ENCODE measurements at places on chromosomes 2 and 18. TPM values are rescaled to one million over a fixed set of nuclear protein-coding genes. Genes with fewer than 3 reads are reported as not detected.

Gene MC4R
- not detected for total RNA-seq

Gene RAB6C
- total RNA-seq = not detected

Gene ALPI
- total RNA-seq = not detected

Gene IL36G
- not detected for total RNA-seq

Gene IL36RN
- total RNA-seq = not detected

Gene PSMD1
- total RNA-seq = 112 TPM

Gene MCFD2
- 97.6 TPM for total RNA-seq

Gene TFCP2L1
- total RNA-seq = not detected

Gene CXXC1
- total RNA-seq = 82.2 TPM

Gene COLEC11
- not detected for total RNA-seq

Gene NT5DC4
- total RNA-seq = not detected

GRCh38 chr2:232237464-232237863 is 141.1 kb upstream of the ALPP start:
- H3K4me3 ChIP-seq = no peak overlapping the region
- no peaks in the 10 kb centered on the region for H3K27me3 ChIP-seq
- H3K36me3 ChIP-seq = peaks cover 13% of the 10 kb centered on the region
- no peak overlapping the region for H3K27ac ChIP-seq
- H3K4me1 ChIP-seq = peaks cover 17% of the 10 kb centered on the region

DNA sequence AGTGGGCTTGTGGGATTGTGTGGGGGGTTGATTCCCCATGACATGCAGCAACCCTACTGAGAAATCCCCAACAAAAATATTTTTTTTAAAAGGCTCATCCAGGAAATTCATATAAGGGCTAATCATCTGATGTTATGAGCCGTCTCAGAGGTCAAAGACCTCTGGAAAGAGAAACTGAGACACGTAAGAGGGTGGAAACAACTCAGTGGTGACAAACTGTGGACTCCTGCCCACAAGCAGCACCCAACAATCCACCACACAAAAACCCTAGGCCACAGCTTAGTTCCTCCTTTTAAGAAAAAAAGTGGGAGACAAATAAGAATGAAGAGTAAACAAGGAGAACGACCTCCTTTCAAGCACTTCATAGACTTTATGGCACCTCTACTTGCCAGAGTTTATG is 1096.1 kb upstream of the NRXN1 start:
- no peak for DNase-seq
- H3K4me3 ChIP-seq = no peak overlapping the region
- no peaks in the 10 kb centered on the region for H3K27me3 ChIP-seq
- H3K4me1 ChIP-seq = no peaks in the 10 kb centered on the region
- H3K27ac ChIP-seq = no peak overlapping the region
- no peaks in the 10 kb centered on the region for H3K36me3 ChIP-seq

DNA sequence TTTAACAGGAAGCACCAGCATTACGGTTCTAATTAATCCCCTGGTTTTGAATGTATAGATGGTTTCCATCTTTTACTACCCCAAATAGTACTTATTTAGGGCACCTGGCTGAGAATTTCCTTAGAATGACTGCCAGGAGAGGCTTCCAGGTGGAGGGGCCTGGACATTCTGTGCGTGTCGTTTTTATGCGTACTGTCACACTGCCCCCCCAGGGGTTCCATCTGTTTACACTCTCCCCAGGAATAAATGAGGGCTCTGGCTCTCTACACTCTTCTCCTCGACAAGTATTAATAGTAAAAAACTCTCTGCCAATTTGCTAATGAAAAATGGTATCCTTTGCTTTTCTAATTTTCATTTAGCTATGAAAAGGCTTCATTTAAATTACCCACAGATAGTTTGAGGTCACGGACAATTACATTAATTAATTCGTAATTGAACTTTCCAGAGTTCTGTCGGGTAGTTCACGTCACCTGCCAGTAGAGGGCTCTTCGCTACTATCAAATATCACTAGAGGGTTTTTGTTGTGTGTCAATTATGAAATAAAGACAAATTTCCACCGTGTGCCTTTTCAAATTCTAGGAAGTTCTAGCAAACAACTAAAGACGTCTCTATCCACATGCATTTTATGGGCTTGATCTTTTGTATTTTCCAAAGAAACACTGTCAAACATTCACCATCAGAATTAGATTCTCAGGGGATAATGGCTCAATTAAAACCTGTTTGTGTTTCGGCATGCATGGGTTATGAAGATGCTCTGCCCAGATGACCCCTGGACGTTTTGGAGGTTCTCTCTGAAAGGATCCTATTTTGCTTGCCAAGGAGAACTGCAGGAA is 88.8 kb upstream of the ASB18 start:
- DNase-seq = no peak
- H3K4me3 ChIP-seq = no peak overlapping the region
- no peaks in the 10 kb centered on the region for H3K27me3 ChIP-seq
- H3K4me1 ChIP-seq = peaks cover 3% of the 10 kb centered on the region
- H3K27ac ChIP-seq = no peak overlapping the region
- H3K36me3 ChIP-seq = no peaks in the 10 kb centered on the region

DNA sequence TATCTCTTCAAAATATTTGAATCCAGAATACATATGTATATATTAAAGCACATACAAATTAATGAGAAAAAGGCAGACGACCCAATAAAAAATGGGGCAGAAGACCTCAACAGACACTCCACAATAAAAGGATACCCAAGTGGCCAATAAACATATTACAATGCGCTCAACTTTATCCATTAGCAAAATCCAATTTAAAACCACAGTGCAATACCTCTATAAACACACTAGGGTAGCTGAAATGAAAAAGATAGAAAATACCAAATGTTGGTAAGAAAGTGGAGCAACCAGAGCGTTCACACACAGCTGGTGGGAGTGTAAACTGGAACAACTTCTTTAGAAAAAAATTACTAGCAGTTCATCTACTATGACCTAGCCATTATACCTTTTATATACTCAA is 75.3 kb downstream of the CCDC148 start:
- no peak overlapping the region for H3K4me3 ChIP-seq
- DNase-seq = no peak
- no peaks in the 10 kb centered on the region for H3K27me3 ChIP-seq
- H3K36me3 ChIP-seq = no peaks in the 10 kb centered on the region

DNA sequence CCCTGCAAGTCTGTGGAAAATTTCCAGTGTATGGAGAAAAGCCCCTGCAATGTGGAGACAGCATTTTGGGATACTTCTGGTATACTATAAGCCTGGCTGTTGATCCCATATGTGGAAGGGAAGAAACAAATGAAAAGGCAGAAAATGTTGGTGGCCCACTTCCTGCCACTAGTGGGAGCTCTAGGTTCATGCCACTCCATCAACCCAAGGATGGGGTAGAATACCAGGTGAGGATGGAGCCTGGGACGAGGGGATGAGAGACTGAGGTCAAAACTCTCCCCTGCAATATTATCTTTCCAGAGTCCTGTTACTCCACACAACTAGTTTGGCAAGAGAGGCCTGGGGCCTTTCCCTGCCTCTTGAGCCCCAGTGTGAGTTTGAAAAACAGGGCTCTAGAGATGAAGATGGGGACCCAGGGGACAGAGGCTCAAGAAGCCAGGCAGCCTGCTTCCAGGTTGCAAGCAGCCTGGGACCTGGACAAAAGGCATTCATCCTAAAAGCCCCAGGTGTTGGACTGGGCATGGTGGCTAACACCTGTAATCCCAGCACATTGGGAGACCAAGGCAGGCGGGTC is 31.9 kb downstream of the BMP10 start:
- H3K4me3 ChIP-seq = no peak overlapping the region
- no peak overlapping the region for H3K27ac ChIP-seq
- DNase-seq = no peak
- no peaks in the 10 kb centered on the region for H3K36me3 ChIP-seq
- H3K4me1 ChIP-seq = peaks cover 14% of the 10 kb centered on the region

GRCh38 chr18:75264926-75265597 is 54.5 kb downstream of the TSHZ1 start:
- H3K27ac ChIP-seq = no peak overlapping the region
- H3K4me3 ChIP-seq = no peak overlapping the region
- no peak for DNase-seq
- H3K36me3 ChIP-seq = no peaks in the 10 kb centered on the region
- peaks cover 18% of the 10 kb centered on the region for H3K4me1 ChIP-seq

DNA sequence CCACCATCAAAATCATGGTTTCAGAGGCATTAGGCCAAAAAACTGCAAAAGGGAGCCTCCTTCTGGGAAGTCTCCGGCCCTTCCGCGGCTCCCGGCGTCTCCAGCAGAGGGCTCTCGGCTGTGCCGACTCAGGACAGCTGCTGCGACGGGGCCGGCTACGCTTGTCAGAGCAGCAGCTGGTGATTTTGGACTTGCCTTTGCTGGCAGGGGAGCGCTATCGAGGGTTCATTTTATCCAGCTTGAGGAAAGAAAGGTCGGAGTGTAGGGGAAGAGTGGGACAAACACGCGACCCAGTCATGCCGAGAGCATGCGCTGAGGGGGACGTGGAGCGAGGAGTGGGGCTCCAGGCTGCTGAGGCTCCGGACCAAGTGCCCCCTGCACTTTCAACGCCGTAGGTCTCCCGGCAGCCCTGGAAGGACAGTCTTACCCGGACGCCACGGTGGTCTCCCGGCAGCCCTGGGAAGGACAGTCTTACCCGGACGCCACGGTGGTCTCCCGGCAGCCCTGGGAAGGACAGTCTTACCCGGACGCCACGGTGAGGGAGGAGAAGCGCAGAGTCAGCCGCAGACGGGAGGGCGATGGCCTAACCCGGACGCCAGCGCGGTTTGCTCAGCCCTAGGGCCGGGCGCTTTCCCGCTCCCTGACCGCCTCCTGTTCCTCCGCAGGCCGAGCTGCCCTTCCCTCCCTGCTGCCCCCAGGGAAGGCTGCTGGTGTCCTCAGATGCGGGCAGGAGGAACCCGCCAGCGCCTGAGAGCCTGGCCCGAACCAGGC is 21.7 kb downstream of the DDX18 start:
- no peak for DNase-seq
- H3K4me3 ChIP-seq = peak overlapping the region; percentile 71
- peaks cover 2% of the 10 kb centered on the region for H3K4me1 ChIP-seq
- no peak overlapping the region for H3K27ac ChIP-seq

GRCh38 chr2:121972203-121972602 is 216.8 kb downstream of the TSN start:
- no peak for DNase-seq
- no peaks in the 10 kb centered on the region for H3K36me3 ChIP-seq
- H3K27me3 ChIP-seq = peaks cover 46% of the 10 kb centered on the region
- H3K27ac ChIP-seq = no peak overlapping the region
- peaks cover 12% of the 10 kb centered on the region for H3K4me1 ChIP-seq

DNA sequence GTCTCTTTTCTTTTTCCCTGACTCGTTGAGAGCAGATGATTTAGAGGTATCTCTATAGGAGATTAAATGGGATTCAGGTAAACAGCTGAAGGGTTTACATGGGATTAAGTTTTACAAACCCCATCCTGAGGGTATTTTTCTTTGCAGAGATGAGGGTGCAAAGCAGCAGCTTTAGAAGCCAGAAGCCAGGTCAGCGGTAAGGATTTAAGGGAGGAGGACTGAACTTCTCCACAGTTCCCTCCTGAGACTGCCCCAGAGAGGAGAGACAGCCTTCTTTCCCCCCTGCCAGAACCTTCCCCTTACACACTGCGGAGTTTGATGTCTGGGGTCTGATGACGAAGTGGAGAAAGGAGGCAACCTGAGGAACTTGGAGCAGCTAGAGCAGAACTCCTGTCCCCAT is 220.1 kb downstream of the PRKCE start:
- peaks cover 4% of the 10 kb centered on the region for H3K36me3 ChIP-seq
- peaks cover 10% of the 10 kb centered on the region for H3K4me1 ChIP-seq
- DNase-seq = no peak
- H3K27me3 ChIP-seq = no peaks in the 10 kb centered on the region

DNA sequence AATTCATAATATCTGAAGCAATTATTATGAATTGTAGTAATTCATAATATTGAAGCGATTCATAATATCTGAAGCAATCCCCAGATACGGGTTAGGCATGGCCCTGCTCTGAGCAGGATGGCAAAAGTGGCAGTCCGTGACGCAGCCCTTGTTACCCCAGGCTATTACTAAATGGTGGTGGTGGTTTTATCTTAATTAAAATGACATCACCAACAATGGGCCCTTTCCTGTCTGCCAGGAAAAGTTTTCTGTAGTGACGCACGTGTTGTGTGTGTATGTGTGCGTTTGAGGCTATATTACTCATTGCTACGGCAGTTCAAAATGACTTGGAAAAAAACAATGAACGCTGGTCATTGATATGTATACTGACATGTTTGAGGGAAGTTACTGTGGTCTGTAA is 10.6 kb upstream of the MOCOS start:
- H3K4me3 ChIP-seq = no peak overlapping the region
- DNase-seq = no peak
- no peak overlapping the region for H3K27ac ChIP-seq
- H3K27me3 ChIP-seq = no peaks in the 10 kb centered on the region
- H3K4me1 ChIP-seq = peaks cover 19% of the 10 kb centered on the region

GRCh38 chr2:37569986-37570679 is 101.3 kb downstream of the CDC42EP3 start:
- DNase-seq = no peak
- H3K4me1 ChIP-seq = peaks cover 70% of the 10 kb centered on the region
- no peaks in the 10 kb centered on the region for H3K27me3 ChIP-seq

GRCh38 chr18:21602299-21602587 is 1.7 kb upstream of the ESCO1 start:
- peaks cover 22% of the 10 kb centered on the region for H3K4me1 ChIP-seq
- no peak overlapping the region for H3K27ac ChIP-seq
- H3K4me3 ChIP-seq = no peak overlapping the region
- H3K36me3 ChIP-seq = no peaks in the 10 kb centered on the region

DNA sequence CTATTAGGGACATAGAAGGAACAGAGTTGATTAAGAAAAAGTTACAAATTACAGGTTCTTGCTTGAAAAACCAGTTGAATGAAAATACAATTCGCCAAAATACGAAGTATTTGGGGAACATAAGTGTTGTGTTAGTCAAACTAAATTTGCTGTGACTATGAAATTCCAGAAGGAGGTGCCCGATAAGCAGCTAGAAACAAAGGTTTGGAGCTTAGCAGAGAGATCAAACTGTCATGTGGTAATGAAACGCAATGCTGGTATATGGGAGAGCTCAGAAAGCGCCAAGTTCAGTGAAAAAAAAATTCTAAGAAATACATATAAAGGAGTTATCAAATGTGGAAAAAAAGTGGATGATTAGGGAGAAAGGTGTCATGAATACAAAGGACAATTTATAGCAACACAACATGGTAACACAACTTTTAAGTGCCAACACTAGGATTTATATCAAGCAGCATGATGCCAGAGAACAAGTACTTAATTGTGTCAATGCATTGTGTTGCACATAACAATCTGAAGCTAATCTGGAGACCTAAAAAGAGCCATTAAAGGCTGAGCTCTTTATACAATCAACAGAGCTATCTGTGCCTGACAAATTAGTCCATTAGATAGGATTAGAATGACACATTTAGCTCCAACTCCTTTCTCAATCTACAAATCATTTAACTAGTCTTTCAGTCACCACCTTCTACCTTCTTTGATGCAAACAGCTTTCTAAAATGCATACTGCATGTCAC is 31.2 kb downstream of the SMAD2 start:
- H3K4me3 ChIP-seq = no peak overlapping the region
- peaks cover 22% of the 10 kb centered on the region for H3K4me1 ChIP-seq
- no peak overlapping the region for H3K27ac ChIP-seq
- no peaks in the 10 kb centered on the region for H3K27me3 ChIP-seq

DNA sequence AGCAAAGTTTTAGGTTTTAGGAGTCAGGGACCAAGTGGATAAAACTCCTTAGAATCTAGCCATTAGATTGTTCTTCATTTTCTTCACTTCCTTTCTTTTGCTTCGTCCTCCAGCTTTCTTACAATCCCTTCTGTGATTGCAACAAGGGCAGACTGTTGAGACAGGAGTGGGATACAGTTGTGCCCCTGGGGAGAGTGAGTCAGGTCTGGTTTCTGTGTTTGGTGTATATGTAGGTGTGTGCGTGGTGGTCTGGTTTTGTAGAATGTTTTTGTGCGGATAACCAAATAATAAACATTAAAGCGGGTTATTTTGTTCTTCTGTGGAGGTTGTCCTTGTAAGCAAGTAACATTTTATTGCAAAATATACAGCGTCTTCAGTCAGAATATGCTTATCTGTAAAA is 7.3 kb downstream of the INSIG2 start:
- DNase-seq = no peak
- H3K36me3 ChIP-seq = peaks cover 10% of the 10 kb centered on the region
- H3K4me3 ChIP-seq = no peak overlapping the region

All from osteocyte (in vitro differentiated cells).